Iris pigment epithelial cell (primary cell): ENCODE measurements at places on chromosomes 3 and 15.

- no peak for DNase-seq
Observed at GRCh38 chr3:39415983-39416382, 9.5 kb downstream of the RPSA start.

GRCh38 chr3:68861521-68861920 is 70.8 kb downstream of the TAFA4 start:
- no peak for DNase-seq

- DNase-seq: peak; percentile 46
Observed at GRCh38 chr15:41115161-41115651, 874 bp downstream of the INO80 start.

- DNase-seq: no peak
Observed at GRCh38 chr3:101973163-101973505, 123.8 kb downstream of the NFKBIZ start.

DNA sequence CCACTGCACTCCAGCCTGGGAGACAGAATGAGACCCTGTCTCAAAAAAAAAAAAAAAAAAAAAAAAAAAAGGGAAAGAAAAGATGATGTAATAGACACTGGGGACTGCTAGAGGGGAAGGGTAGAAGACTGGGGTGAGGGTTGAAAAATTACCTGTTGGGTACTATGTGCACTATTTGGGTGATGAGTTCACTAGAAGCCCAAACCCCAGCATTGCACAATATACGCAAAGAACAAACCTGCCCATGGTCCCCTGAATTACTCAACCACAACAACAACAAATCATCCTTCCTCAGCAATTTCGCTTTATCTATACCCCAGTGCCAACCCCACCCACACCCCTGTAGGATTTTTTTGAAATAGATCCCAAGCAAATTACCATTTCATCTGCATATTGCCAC is 13.5 kb downstream of the NIPA1 start:
- no peak for DNase-seq

- peak; percentile 27 for DNase-seq
Observed at GRCh38 chr3:48564022-48564421, 441 bp upstream of the UCN2 start.

DNA sequence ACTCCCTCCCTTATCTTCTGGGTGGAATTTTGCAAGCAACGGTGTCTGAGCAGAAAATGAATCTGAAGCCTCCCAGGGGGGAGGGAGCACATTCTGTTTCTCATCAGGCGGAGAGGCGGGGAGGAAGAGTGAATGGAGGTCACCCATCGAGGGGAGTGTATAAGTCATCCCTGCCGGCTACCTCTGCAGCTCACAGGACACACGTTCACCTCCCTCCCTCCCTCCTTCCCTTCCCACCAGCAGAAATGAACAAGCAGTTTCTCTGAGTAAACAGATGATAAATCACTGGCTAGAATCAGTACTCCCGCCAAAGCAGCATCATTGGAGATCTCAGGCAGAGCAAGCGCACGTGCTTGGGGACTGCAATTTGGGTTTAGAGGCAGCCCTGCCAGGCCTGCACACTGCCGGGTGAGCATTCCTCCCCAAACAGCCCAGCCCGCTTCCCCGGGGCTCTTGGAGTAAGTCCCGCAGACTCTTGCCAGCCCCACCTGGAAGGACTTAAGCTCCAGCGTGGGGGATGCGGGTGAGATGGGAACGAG is 38.3 kb downstream of the CPN2 start:
- peak; percentile 72 for DNase-seq

DNA sequence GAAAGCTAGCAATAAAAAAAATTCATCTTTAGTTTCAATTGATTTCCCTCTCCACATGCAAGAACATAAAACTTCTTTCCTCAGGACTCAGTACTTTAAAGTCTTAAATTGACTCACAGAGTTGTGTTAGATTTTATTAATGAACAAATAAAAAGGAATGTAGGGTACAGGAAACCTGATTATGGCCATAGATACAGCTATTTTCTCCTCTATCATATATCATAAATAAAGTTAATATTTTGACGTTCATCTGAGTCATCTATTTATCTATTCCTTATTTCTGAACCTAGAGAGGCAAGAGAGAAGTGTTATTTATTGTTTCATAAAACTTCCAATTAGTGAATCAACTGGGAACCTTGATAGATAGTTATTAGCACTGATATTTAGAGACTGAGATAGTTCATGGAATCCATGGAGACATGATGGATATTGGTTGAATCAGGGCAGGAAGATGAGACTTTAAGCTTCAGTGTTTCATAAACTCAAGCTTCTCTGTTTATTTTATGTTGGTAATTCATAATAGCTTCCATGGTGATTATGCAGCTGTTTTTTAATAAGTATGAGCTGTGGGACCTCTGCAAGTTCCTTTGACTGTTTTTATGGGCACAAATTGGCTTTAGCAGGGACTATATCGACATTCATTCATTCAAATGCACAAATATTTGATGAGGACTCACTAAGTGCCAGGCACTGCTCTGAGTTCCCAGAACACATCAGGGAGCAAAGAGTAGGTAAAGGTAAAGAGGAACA is 143.5 kb upstream of the TGFBR2 start:
- no peak for DNase-seq

DNA sequence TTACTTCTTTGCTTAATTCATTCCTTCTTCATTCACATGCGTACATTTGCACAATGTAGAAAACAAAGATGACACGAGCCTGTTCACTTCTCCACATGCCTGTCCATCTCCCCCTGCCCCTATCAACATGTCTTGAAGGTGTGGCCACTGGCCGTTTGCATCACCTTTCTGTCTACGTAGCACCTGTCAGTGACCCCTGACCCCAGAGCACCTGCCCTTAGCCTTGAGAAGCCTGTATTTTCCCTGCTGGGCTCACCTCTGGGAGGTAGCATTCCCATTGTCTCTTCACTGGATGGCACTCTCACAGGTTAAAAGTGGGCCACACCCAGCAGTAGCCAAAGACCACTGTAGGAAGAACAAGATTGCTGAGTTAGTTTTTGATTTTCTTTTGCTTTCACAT is 234.1 kb downstream of the THSD4 start:
- no peak for DNase-seq

GRCh38 chr15:47349179-47349578 is 368.1 kb upstream of the SEMA6D start:
- no peak for DNase-seq

GRCh38 chr3:17054982-17055343 is 170.2 kb downstream of the PLCL2 start:
- no peak for DNase-seq

DNA sequence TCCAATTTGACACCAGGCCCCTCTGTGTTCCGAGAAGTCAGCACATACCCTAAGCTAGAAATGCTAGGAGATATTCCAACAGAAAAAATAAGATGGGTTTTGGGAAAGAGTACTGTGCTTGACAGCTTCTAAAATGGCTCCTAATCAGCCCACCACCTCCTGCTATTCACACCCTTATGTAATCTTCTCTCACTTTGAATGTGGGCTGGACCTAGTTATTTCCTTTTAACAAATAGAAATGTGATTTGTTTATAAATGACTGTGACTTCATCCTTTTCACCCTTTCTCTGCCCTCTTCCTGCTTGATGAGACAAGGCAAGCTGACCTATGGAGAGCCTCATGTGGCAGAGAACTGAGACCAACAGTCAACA is 961.1 kb downstream of the FHIT start:
- no peak for DNase-seq

DNA sequence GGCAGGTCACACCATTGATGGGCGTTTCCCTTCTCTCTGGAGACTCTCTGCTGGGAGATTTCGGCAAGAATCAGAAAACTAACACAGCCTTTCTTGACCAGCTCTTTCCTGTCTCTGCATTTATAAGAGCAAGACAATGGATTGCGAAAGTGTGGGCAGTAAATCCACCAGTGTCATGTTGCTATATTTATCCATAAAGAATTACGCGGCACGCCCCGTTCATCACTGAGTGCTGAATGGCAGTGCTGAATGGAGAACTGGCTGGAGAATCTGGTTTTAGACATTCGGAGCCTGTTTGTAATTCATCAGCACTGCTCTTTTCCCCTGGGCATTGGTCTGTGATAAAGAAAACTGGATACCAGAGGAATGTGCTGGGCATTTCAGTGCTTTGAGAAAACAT is 2.0 kb upstream of the CEMIP start:
- peak; percentile 85 for DNase-seq

DNA sequence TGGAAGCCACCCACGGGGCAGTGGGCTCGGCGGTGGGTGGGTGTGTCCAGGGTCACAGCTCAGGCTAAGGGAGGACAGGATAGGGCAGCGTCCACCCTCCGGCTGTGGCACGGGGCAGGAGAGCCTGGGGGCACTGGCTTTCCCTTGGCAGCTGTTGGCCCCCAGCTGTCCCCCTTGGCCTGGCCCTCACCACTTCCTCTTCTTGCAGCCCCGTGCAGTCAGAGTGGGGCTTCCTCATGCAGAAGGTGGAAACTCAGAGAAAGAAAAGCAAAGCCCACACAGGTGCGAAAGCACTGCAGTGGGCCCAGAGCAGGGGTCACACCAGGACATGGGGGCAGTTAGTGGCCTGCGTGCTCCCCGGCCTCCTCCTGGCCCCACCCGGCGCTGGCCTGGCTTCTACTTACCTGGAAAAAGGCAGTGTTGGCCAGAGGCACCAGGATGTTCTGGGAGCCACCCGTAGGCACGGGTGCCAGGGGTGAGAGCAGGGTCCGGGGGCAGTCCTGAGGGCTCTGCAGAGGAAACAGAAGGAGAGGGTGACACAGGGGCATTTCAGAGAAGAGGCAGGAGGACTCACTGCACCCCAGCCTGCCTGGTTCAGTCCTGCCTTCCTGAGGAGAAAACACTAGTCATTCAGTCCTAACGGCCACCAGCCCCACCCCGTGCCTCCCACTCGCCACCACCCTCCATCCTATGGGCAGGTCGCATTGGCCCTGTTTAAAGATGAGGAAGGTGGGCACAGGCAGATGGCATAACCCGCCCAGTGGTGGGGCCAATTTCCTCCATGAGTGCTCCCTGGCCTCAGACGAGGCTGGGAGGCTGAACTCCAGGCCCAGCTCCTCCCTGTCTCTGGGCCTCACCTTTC is 28.3 kb downstream of the PLXND1 start:
- DNase-seq: no peak

DNA sequence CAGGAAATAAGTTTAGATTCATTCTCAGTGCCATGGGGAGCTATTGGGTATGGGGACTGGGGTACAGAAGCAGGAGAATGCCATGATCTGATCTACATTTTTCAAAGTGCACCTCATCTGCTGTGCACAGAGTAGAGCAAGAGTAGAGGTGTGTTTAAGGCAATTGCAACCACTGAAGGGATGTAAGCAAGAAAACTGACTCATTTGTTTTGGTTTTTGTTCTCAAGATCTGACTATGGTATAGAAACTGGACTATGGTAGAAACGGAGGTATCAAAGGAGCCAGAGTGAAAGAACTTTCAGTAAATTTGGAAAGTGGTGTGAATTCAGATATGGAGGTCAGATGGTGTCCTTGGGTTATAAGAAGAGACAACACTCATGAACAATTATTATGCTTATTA is 86.2 kb upstream of the CMSS1 start:
- DNase-seq: no peak

DNA sequence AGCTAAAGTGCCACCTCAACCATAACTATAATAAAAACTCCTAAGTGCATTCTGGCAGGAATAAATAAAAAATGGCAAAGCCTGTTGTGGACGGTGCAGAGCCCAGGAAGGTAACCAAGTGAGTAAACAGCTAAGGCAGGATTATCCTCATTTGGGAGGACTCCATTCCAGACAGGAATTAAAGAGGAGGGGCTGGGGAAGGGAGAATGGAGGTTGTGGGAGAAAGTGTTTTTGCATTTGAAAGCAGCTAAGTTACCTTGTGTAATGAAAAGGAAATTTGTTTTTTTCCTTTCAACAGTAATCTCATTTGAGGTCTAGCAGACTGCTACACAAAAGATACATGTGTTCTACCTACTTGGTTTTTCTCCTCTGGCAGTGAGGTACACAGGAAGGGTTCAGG is 248.5 kb downstream of the TIGIT start:
- DNase-seq: no peak

DNA sequence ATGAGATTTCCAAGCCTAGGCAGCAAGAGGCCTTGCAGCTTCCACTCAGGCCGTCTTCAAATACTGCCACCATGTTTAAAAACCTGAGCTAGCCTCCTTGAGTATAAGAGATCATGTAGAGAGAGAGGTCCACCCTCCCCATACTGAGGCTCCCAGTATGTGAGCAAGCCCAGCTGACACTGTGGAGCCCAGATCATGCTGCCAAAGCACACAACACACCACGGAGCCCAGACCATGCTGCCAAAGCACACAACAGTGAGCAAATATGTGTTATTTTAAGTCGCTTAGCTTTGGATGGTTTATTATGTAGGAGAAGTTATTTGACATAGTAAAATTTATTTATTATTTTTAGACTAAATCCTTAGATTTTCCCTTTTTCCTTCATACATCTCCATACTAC is 333.7 kb downstream of the CTNNB1 start:
- no peak for DNase-seq
